ENCODE measurements at places on chromosomes 7 and 10.
A peak's percentile ranks its signal among the peaks of the same experiment; 100 is the strongest.

GRCh38 chr10:122331615-122332446, 42.7 kb upstream of the PLEKHA1 start:
- DNase-seq, result no peak

DNA sequence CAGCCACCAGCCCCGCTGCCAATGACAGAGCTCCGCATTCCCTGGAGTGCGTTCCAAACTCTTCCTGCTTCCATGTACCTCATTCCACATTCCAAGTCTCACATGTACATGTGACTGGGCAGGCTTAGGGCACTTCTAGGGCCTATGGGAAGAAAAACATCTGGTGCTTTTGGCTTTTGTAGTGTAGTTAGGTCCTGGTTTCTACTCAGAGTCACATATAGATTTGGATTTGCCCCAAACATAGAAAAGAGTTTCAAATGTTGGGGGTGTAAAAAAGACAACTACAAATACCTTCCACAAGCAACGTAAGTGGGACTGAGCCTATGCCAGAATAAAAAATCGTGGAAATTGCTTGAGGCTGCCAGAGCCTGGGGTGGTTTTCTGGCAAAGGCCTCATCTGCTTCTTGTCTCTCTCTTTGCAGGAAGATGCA, 84.1 kb downstream of the ZNF467 start:
- DNase-seq, result no peak

GRCh38 chr7:55198634-55199392, 166.3 kb upstream of the LANCL2 start:
- DNase-seq, result peak; percentile 46

DNA sequence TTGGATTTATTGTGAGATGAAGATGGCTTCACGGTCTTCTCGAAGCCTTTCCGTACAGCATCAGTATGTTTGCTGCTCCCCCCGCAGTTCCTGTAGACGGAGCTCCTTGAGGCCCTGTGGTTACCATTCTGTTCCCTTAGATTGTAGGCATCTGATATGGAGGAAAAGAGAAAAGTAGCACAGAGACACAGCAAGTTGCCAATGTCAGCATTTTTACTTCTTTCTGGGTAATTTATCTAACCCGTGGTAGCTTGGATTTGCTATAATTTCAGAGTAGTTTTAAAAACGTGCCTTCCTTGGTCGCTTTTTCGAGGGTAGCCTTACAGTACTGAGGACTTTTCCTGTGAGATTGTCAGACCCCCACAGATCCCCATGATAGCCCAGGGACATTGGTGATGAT, 37.5 kb downstream of the WDR37 start:
- DNase-seq, result no peak

DNA sequence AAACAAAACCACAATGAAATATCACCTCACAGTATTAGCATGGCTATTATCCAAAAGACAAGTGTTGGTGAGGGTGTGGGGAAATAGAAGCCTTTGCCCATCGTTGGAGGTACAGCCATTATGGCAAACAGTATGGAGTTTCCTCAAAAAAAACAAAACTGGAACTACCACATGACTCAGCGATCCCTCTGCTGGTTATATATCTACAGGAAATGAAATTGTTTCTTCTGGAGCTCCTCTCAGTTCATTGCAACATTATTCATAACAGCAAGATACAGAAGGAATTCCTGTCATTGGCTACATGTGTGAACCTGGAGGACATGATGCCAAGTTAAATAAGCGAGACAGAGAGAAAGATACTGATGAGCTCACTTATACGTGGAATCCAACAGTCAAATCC, 2.4 kb upstream of the UBE3C start:
- DNase-seq, result peak; percentile 89

DNA sequence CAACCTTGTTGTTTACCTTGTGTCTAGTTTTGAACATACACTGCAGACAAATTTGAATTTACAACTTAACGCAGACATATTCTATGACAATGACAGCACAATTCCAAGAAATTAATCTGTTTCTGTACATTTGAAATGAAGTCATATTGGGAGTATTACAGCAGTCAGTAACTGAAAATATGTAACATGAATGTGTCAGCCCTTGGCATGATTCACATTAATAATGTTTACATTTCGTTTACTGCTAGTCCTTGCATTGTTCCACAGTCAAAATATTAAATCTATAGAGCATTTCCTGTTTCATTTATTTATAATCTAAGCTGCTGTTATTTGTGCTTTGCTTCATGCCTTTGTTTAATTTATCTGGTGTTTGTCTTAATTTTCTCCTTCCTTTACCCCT, 80.4 kb downstream of the NOC3L start:
- DNase-seq, result no peak

- no peak for DNase-seq
Observed at GRCh38 chr7:150503581-150503980, 11.1 kb upstream of the GIMAP7 start.

GRCh38 chr10:12333380-12334185, 15.8 kb upstream of the CAMK1D start:
- peak; percentile 95 for DNase-seq

DNA sequence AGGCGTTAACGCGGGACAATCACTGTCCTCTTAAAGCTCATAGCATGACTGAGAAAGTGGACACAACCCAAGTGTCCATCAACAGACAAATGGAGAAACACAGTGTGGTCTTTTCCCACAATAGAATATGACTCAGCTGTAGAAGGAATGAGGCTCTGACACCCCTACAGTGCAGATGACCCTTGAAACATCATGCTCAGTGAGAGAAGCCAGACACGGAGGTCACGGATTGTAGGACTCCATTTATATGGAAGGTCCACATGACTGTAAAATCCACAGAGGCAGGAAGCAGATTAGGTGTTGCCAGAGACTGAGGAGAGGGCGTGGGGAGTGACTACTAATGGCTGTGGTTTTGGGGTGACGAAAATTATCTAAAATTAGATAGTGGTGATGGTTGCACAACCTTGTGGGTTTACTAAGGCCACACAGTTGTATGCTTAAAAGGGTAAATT, 6.1 kb upstream of the NCAPG2 start:
- peak; percentile 82 for DNase-seq

DNA sequence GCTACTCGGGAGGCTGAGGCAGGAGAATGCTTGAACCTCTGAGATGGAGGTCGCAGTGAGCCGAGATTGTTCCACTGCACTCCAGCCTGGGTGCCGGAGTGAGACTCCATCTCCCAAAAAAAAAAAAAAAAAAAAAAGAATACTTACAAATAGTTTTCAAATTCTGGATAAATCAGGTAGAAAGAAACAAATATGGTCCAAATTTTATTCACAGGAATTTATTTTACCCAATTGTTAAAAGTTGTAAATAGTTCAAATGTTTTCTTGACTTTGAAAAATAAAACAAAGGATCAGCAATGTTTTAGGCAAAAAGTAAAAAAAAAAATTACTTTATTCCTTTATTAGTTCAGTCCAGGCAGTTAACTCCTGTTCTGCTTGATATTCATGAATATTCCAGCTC, 172.9 kb upstream of the NAMPT start:
- no peak for DNase-seq

DNA sequence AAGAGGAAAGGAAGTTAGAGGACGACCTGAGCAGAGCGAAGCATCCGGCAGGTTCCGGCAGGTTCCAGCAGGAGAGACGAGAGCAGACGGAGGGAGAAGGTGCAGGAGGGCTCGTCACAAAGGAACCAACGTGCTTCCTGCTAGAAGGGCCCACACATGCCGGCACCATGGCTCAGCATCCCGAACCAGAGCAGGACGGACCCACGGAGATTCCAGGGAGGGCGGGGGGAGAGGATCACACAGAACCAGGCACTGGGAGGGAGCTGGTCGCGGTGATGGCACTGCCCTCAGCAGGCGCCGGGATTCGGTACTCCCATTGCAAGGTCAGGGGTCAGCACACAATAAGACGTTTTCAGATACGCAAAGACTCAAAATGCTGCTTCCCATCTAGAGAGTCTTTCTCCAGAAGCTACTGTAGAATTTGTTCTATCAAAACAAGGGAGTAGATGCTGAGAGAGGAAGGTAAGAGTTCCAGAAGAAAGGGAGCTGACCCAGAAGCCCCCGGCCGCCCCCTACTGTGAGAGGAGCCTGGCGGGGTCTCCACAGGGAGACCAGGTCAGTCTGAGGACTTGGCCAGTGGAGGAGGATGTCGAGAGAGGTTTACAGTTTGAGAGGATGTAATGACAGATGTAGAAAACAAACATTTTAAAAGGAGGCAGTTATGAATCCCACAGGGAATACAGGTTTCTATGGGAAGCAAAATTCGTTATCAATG, 23.6 kb upstream of the PWWP2B start:
- no peak for DNase-seq

DNA sequence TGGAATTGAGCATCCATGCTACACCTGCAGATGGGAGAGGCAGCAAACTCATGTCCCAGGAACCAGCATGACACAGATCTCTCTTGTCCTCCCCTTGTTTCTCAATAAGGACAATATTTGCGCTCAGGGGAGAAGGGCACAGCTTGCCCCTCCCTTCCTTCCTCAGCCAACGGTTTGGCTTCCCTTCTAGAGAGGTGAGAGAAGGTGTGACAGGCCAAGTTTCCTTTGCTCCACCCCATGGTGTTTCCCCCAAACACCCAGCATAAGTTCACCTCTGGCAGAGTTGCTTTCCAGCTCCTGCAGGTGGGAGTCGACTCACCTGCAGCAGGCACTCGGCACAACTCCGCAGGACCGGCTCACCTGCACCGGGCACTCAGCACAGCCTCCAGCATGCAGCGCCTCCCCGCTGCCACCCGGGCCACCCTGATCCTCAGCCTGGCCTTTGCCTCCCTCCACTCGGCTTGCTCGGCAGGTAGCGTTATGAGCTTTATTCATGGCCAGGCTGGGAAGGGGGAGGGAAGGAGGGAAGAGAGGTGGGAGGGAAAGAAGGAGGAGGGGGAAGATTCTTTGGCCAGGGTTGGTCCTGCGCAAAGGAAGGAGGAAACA, at the start of the genes ATP6V0A4 and TMEM213:
Gene ATP6V0A4 (minus strand): TSS at position 482 of the 606 bp plus-strand sequence. CDS start 26,949 bp downstream, outside the sequence.
Gene TMEM213 (plus strand): TSS at position 280 of the 606 bp plus-strand sequence. CDS start 111 bp downstream, at position 391.
- DNase-seq, result no peak

DNA sequence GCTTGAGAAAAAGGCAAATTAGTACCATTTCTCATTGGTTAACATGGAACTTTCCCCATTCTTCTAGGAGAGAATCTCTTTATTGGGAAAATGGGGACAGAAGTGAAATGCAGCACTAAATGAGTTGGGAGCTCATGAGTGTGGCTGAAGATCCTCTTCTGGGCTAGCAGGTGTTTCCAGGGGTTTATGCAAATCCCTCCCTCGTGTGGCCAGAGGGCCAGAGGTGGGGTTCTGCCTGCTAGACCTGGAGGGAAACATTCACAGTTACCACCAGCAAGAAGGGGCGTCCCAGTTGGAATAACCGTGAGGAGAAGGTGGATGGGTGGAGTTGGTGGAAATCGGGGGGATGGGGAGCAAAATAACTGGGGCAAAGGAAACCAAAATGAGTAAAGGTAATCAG, 235.9 kb downstream of the KLF6 start:
- no peak for DNase-seq

GRCh38 chr7:54960517-54960916, 58.3 kb upstream of the EGFR start:
- DNase-seq, result peak; percentile 74

DNA sequence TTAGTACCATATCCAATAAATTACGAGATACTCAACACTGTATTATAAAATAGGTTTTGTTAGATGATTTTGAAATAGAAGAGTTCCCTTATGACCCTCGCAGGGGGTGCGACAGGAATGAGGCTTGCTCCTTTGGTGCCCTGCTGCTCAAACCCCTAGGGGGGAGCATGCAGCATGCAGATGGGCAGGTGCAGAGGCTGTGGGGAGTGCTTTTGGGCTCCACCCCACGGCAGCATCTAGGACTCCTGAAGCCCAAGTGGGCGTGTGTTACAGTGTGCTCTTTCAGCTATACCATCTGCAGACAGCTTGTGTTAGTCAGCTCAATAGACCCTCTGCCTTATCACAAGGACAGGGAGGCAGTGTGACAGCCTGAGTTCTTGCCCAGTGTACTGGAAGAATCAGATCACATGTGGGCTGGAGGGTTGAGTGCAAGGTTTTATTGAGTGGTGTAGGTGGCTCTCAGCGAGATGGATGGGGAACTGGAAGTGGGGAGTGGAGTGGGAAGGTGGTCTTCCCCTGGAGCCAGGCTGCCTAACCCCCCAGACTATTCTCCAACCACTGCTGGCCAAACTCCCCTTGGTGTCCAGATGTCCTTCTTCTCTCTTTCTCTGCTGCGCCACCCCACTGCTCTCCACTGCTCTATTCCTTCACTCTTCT, 3.1 kb upstream of the MRC1 start:
- no peak for DNase-seq

- peak; percentile 95 for DNase-seq
Observed at GRCh38 chr10:119449760-119450461, 92.6 kb downstream of the RGS10 start.

DNA sequence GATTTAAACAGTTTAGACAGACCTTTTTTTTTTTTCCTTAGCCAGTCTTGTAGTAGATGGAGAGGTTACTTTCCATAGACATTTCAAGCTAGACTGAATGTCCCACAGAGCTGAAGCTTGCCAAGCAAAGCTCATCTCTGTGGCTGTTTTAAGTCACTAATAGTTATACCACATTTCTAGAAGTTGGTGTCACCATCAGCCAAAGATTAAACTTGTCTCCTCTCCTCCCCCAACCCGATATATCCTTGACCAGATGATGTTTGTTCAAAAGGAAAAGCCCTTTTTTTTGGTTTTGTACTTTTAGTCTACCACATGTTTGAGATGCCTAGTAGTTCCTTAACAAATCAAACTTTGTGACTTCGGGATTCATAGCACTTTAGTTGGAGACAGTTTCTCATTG, 66.1 kb downstream of the ADD3 start:
- DNase-seq, result no peak

- DNase-seq, result no peak
Observed at GRCh38 chr7:158520825-158521224, 66.8 kb downstream of the PTPRN2 start.

GRCh38 chr10:125442856-125443540, 240.0 kb downstream of the TEX36 start:
- no peak for DNase-seq

GRCh38 chr7:94057955-94058354, 53.8 kb upstream of the BET1 start:
- no peak for DNase-seq

DNA sequence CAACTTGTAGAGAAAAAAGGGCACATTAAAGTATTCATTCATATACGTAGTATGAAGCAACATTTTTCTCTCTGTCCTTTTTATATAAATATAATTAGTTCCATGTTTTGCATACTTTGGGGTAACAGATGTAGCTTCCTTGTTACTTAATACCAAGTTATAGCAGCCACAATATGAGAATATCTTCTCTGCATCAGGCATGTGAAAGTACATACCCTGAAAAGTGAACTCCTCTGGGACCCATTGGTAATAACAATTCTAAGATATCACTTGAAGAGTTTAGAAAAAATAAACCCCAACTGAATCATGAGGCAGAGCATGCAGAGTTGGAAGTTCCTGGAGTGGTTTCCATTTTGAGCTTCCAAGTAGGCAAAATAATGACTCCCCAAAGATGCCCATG, 2.4 kb upstream of the CRPPA start:
- DNase-seq, result no peak

DNA sequence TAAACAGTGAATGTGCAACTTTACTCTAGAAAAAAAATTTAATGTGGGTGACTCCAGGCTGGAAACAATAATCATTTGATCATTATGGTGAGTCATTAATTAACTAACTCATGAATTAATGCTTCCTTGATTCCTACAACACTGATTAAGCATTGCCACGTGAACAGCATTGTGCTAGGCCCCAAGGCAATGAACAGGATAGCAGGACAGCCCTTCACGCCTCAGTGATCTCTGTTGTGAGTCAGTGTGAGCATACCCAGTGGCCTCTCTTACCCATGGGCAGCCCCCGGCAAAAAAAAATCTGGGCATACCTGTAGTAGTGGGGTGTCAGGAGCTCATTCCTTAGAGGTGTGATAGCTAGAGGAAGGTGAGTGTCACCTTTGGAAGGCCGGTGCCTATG, 76.0 kb downstream of the DENND2A start:
- DNase-seq, result peak; percentile 15
